ENCODE measurements at places on chromosomes 12 and 14.

- no peak for DNase-seq
Observed at GRCh38 chr14:73324533-73324932, 87.2 kb downstream of the PAPLN start.

DNA sequence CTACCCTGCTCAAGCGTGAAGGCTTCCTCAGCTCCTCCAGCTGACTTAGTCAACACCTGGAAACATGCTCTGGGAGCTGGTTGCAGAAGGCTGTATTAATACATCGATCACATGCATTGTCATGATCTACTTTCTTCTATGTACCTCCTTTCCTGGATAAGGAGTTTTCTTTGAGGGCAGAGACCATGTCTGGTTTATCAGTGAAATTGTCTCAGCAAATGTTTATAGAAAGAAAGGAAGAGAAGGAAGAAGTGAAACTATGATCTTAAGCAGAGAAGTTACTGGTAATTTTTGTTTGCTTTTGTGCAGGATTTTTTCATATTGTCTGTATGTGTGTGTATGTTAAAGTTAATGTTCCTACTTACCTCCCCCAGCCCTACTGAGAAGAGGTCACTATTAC lies 4.5 kb downstream of the DYRK4 start:
- no peak for DNase-seq

DNA sequence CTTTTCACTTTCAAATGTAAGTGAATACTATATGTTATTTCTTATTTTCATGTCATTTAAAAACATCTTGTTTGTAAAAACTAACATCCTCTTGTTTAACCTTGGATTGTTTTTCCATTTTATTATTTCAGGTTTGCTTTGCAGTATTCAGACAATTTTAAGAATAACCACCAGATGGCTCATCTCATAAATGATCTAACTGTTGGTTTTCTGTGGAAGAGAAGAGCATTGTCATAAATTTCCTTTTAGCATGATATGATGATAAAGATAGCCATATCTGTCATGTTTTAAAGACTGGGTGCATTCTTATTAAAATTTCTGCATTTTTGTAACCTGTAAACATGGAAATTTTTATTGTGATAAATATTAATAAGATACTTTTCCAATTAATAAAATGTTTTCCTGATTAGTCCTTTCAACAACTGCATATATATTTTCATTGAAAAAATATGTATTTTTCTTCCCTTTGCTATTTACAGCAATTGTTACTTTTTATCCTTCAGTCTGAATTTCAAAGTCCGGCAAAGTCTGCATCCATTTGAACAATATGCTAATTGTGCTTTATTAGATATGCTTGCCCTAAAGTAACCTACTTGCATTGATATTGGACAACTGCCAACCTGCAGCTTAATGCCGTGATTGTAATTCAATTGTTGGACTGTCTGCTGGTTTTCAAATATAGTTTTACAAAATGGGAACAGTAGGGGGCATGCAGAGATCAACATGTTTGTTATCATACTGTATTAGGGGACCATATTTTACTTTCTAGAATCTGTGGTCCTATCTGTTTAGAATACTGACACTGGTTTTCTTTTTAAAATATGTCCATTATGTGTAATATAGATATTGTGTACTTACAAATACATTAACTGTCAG lies 163.4 kb downstream of the GARIN6 start:
- no peak for DNase-seq

DNA sequence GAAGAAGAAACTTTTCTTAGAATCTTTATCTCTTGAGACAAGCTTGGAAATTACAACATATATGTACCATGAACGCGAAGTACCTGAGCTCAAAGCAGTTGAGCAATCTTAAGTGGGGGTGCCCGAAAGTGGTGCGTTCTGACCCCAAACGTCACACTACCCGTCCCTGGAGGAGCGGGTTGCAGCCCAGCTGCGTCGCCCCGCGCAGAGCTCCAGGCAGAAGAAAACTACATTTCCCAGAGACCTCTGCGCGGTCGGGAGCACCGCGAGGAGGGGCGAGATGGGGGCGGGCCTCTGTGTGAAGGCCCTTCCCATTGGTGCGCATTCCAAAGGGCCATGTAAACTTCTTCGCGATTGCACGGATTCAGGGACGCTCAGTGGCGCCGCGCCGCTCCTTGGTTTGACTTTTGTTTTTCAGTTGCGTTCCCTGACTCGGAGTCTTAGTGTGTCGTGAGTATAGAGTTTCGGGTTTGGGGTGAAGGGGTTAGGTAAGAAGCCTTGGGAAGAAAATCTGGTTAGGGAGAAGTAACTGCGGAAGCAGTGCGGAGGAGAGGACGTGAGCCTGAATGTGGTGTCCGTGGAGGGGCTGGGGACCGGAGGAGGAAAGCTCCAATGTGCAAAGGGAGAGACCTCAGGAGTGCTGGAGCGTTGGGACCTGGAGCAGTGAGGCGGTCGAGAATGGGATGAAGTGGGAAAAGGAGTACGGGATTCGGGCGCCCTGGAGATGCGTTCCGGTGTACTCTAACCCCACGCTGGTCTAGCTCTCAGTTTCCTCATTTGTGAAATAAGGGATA lies at the start of gene CCDC77:
Gene CCDC77 (plus strand): TSS at position 410 of the 794 bp plus-strand sequence. CDS start 7,740 bp downstream, outside the sequence.
- DNase-seq, result peak; percentile 92

DNA sequence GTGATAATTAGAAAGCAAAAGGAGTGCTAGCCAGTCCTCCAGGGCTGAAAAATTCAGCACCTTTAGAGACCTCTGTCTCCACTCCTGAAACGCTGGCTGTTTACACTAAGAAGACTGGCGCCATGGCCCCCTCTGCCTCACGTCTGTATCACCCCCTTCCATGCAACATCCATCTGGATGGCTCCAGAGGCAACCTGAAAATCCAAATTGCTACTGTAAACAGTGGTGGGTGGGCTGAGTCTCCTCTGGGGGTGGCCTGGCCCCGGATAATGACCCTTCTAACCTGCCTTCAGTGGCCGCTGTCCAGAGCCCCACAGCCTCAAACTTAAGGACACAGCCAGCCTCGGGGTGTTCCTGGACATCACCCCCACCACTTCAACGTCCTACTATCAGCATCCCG lies 1.4 kb downstream of the PRKD1 start:
- no peak for DNase-seq

DNA sequence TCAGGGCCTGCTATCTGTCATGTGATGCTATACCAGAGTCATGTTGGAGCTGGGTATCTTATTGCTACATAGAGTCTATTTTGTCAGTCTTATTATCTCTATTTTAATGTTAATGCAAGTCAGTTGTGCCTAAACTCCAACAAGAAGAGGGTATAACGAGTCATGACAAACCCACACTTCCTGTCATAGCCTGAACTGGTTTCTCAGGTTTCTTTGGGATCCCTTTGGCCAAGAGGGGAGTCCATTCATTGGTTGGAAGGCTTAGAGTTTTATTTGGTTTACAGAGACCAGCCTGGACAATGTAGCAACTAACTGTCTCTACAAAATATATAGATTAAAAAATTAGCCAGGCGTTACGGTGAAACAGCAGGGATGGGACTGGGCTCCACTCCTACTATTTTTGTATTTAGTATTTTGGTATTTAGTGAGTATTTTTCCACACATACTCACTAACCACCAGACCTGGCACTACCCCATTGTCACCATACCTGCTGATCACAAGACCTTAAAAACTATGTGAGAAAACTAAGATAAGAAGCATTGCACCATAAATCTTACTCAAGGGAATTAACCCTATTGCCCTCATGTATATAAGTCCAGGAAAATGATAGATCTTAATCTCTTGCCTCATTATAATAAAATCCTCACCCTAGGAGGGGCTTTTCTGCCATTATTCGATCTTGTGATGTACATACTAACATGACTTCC lies 387.5 kb downstream of the IPO8 start:
- DNase-seq, result no peak

DNA sequence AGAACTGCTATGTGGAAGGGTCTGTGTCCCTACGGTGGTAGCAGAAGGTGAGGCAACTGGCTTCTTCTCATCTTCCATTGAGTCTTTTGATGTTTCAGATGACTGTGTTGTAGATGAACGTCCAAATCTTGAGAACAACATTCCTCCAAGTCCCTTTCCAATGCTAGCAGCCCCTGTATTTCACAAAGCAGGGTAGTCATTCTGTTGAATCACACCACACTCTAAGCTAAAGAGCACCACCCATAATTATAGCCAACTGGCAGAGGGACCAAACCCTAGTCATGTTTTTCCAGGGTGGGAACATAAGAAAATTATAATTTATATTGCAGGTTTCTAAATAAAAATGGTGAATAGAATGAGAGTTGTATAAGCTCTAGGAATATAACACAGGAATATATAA lies 98.7 kb downstream of the DDHD1 start:
- no peak for DNase-seq

- DNase-seq, result no peak
Observed at GRCh38 chr12:5783289-5783920, 161.7 kb downstream of the ANO2 start.

DNA sequence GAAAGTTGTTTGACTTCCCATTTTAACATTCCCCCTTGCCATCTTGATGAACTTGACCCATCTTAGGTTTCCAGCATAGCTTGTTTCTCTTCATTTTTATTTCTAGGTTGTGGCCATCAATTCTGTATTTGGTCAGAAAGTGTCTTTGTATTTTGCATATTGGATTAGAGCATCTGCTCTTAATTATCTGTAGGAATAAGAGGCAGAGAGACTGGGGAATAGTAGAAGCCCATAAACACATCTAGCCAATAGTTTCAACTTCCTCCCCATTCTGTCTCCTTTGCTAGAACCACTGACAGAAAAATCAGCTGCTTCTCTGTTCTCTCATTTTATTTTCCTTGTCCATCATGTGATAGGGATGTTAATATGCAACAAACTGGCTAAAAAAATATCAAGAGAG lies 8.2 kb downstream of the SOCS2 start:
- no peak for DNase-seq

- DNase-seq, result no peak
Observed at GRCh38 chr12:47067771-47068431, 11.5 kb upstream of the PCED1B start.

GRCh38 chr14:23438101-23438971 lies 2.9 kb upstream of the MYH7 start:
- DNase-seq, result no peak

GRCh38 chr12:12334367-12335040 lies 15.5 kb downstream of the MANSC1 start:
- DNase-seq, result peak; percentile 71

DNA sequence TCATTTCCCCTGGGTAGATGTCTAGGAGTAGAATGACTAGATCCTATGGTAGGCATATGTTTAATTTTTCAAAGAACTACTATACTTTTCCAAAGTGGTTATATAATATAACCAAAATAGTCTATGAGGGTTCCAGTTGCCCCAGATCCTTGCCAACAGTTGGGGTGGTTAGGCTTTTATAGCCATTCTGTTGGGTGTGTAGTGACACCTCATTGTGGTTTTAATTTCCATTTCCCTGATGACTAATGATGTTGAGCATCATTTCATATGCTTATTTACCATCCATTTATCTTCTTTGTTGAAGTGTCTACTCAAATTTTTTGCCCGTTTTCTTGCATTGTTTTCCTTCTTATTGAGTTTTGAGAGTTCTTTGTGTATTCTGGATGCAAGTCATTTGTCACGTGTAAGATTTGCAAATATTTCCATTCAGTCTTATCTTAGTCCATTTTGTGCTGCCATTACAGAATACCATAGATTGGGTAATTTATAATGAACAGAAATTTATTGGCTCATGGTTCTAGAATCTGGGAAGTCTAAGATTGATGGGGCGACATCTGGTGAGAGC lies 4.7 kb downstream of the SYNE2 start:
- peak; percentile 81 for DNase-seq

DNA sequence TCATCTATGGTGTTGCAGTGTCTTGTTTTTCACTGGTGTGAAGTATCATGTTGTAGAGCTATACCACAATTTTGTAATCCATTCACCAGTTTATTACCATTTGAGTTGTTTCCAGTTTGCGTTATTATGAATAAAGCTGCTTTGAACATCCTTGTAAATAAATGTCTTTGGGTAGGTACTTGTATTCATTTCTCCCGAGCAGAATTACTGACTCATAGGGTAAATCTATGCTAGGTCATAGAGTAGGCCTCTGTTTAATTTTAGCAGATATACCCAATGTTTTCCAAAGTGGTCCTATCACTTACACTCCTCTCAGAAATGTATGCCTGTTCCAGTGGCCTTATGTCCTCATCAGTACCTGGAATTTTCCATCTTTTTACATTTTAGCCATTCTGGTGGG lies 6.6 kb upstream of the GOLGA5 start:
- no peak for DNase-seq

DNA sequence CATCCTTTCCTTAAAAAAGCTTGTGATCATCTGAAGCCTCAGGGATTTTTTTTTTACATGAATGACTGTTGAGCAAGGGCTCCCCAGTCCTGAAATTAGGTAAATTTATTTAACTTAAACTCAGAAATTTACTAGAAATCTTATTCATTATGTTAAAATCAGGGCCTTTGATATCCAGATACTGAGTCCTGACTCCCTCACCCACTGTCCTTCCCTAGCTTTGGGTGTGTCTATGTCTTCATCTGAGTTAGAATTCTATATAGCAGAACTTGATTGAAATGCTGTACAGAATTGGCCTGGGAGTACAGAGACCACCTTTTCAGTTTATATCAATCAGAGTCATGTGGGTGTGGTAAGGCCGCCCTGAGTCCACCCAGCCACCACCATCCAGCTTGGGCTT lies 260.0 kb downstream of the CACNA1C start:
- no peak for DNase-seq

DNA sequence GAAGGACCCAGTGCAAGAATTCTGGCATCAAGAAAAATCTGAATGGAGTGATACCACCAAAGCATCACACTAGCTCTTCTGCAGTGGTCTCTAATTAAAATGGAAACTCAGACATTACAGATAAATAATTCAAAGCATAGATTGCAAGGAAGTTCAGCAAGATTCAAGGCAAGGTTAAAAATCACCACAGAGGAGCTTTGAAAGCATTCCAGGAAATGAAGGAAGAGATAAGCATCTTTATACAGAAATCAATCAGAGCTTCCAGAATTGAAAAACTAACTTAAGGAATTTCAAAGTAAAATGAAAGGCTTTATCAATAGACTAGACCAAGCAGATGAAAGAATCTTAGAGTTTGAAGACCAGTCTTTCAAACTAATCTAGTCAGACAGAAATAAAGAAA lies 20.4 kb upstream of the GLIPR1 start:
- DNase-seq, result no peak

- DNase-seq, result no peak
Observed at GRCh38 chr14:55838529-55839052, 258.6 kb downstream of the KTN1 start.

DNA sequence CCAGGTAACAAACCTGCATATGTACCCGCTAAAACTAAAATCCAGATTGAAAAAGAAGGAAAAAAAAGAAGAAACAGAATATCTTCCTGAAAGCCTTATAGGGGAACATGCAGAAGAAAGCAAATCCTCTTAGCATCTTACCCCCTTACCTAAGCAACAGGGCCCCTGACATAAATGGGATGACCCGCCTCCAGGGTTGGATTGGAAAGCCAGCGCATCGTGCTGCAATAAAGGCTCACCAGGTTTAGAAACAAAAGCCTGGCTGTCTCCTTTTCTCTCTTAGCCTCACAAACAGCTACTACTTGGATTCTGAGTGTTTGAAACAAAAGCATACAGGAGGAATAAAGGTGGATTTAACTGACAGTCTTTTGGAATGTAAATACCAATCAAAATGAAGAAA lies 13.8 kb upstream of the ADCK1 start:
- DNase-seq, result no peak

Data from CD4-positive, alpha-beta T cell treated with Interferon alpha-2 for 1 hour (primary cell).